Hippocampal formation (tissue), 2 donors: ENCODE measurements at places on chromosomes 5 and 9.

GRCh38 chr9:2816476-2817141 is 27.3 kb downstream of the PUM3 start:
- no peak for DNase-seq

DNA sequence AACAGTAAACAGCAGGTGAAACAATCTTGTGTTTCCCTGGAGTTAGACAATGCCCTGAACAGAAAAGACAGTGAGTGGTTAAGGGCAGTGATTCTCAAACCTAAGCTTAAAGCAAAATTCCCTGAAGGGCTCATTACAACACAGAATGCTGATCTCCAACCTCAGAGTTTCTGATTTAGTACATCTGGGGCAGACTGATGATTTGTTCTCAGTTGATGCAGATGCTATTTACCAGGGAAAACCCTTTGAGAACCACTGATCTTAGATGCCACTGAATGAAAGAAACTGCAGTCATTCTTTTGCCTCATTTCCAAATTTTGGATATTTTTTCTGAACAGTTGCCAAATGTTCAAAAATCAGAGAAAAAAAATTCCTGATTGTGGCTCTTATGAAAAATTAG is 18.7 kb upstream of the ADAM19 start:
- no peak for DNase-seq

- DNase-seq, result no peak
These were observed 29.2 kb downstream of the IZUMO3 start for GRCh38 chr9:24516463-24516862.

DNA sequence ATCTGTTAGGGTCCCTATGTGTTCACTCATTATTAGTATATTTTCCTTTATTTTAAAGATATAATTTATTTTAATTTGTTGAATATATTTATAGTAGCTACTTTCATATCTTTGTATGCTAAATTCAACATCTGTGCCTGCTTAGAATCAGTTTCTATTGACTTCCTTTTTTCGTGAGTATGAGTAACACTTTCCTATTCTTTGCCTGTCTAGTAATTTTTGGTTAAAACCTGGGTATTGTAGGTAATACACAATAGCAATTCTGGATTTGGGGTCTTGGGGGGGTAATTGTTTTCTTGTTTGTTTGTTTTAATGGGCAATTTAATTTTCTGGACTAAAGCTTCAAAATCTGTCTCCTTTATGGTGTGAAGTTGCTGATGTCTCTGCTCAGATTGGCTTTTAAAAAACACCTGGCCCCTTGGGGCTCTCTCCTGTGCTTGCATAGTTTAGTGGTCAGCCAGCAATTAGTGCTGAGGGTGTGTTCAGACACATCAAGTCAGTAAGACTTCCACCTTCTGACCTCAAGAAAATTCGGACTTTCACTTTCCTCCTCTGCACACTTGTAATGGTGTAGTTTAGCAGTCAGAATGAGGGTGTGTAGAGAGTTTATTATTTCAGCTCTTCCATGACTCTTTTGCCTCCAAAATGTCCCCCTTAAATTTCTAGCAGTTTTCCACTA is 124.4 kb upstream of the MAP1B start:
- DNase-seq, result no peak

- no peak for DNase-seq
These were observed 191.1 kb upstream of the PIK3R1 start for GRCh38 chr5:68024426-68024825.

DNA sequence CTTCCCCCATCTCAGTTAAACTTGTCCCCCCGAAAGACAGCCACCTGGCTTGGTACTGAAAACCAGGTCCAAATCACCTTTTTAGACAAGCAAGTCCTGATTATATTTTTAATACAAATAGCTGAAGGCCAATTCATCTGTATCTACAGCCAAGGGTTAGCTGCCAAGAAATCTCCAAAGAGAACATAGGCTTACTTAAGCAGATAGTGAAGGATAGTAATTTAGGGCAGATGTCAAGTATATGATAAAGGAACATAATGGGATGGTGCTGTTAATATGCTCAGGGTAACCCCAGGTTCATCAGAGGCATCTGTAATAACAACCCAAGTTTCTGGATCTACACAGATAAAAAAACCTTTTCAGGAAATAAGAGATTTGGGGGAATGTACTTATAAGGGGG is 133.0 kb downstream of the EBF1 start:
- DNase-seq, result no peak

- peak; percentile 73 for DNase-seq
These were observed 20.8 kb downstream of the CAVIN4 start for GRCh38 chr9:100598641-100599145.

DNA sequence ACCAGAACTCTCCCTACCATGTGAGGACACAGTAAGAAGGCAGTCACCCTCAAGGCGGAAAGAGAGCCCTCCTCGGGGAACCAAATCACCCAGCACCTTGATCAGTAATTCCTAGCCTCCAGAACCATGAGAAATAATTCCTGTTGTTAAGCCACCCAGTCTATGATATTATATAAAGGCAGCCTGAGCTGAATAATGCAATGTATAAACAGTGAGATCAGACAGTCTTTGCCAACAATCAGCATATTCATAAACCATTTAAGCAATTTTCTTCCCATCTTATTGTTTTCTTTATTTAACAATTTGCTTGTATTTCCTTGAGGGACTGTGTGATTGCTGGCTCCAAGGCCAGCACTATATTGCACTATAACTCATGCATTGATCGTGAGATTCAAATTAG is 144.4 kb upstream of the DAPK1 start:
- no peak for DNase-seq

DNA sequence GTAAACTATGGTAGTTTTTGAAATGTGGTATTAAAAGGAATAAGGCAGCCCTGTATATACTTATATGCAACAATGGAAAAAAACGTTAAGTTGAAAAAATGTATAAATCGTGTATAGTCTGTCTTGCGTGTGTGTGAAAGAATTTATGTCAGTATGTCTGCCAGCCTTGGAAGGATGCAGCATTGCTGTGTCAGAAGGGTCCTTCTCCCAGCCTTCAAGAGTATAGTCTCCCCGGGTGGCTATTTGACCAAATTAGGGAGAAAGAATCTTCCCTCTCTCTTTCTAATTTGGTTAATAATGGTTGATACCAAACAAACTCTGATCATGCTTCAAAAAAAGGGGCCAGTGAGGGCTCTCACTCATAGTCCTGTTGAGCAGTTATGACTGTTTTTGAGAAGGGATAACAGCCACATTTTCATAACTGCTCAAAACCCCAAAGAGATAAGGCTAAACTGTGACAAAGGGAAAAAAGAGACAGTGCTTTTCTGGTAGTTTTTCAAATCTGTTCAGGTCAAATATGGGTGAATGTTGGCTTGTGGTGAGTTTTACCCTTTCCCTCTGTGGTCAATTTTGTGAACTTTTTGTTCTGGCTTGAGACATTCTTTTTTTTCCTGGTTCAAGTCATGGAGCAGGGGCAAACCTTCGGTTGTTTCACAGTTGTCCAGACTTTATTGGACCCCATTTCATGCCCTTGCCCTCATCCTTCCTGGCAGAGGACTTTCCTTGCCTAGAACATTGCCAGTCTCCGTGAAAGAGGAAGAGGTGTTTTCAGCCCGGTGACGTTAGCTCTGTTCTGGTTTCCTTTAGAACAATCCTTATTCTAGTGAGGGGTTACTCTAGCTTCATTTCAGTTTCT is 21.0 kb downstream of the SNX30 start:
- no peak for DNase-seq

DNA sequence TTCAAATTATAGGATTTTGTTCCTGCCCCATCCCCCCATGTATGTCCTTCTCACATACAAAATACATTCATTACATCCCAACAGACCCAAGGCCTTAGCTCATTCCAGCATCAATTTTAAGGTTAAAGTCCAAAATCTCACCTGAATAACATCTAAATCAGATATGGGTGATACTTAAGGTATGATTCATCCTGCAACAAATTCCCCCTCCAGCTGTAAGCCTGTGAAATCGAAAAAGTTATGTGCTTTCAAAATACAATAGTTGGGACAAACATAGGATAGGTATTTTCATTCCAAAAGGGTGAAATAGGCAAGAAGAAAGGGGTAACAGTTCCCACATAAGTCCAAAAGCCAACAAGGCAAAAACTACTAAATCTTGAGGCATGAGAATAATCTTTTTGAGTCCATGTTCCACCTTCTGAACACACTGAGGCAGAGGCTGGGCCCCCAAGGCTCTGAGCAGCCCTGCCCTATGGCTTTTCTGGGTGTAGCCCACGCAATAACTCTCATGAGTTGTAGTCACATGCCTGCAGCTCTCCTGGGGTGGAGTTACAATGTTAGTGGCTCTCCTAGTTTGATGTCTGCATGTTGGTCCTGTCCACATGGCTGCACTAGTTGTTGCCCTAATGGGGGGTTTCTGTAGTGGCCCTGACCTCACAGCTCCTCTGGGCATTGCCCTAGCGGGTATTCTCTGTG is 243.9 kb upstream of the SMARCA2 start:
- no peak for DNase-seq

GRCh38 chr5:8500426-8500825 is 631.5 kb downstream of the MTRR start:
- DNase-seq, result no peak

DNA sequence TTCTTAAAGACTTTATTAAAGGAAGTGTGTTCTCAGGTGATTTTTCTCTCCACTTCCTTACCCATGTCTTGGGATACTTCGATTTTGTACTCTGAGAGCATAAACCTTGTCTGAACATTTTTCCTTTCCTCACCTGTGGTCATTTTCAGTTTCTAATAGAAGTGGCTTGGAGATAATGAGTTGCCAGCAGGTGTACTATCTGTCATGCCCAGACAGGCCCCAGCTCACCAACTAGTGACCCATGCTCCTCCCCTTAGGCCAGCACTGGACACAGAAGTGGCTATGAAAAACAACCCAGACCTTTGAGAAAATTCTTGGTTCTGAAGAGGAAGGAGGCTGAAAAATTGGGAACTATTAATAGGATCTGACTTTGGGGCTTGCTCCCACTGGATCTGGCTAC is 49.2 kb upstream of the SMIM32 start:
- no peak for DNase-seq

DNA sequence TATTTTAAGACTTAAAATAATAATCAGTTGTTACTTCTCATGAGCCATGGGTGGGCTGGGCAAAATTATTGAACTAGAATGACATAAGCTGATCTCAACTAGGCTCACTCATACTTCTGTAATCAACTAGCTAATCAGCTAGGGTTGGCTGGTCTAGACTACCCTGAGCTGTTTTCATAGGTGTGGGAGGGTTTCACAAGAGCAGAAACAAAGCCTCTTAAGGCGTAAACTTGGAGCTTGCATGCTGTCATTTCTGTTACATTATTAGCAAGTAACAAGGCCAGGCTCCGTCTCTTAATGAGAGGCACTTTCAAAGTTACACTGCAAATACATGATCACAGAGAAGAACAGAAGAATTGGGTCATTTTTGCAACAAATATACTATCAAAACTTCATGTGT is 57.2 kb upstream of the GHR start:
- DNase-seq, result no peak

DNA sequence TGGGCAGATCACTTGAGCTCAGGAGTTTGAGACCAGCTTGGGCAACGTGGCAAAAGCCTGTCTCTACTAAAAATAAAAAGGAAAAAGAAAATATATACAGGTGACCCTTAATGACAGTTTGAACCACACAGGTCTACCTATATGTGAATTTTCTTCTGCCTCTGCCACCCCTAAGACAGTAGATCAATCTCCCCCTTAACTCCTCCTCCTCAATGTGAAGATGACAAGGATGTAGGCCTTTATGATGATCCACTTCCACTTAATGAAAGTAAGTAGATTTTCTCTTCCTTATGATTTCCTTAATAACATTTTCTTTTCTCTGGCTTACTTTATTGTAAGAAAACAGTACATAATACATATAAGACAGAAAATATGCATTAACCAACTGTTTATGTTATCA is 3.4 kb downstream of the AKNA start:
- no peak for DNase-seq

DNA sequence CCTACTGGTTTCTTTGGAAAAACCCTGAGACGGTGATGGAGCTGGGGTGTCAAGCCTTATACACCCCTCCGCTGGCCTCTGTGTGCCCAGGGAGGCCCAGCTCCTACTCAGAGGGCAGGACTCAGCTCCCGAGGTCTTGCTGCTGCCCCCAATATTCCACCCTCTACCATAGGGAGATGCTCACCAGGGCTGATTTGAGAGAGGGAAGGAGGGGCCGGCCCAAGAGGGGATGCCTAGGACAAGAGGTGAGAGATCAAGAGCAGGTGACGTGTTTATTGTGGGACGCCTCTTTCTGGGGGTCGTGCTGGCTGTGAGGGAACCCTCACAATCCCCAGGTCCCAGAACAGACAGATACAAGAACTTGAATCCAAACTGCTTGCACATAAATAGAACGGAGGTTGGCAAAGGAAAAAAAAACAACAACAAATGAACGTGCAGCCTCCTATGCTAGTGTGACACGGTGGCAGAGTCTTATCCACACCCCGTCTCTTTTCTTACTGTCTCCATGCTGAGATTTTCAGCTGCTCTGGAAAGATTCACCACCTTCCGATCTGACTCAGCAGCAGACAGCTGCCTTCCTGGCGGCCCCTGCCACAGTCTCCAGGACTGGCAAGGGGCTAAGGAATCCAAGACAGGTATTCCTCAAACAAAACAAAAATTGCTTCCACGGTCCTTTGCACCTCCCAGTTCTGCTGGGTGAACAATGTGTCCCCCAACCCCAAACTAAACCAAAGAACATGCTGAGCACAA is 22.3 kb downstream of the FABP6 start:
- no peak for DNase-seq

GRCh38 chr9:90112788-90113187 is 508.0 kb downstream of the GADD45G start:
- no peak for DNase-seq

DNA sequence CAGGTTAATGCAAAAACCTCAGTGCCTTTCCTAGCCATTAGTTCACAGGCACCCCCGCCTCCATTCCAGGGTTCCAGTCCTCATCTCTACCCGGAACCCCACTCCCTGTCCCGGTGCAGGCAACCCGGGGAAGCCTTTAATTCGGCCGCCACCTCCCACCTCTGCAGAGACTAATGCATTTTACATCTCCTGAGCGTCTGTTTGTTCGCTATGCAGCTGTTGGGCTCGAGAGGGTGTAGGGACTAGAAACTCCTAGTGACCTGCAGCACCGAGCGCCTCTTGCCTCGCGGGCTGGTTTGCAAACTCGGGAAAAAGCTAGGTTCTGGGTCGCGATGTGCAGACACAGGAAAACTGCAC is 3.6 kb downstream of the GDNF start:
- no peak for DNase-seq

GRCh38 chr5:119250946-119251901 is 104.6 kb upstream of the TNFAIP8 start:
- no peak for DNase-seq

DNA sequence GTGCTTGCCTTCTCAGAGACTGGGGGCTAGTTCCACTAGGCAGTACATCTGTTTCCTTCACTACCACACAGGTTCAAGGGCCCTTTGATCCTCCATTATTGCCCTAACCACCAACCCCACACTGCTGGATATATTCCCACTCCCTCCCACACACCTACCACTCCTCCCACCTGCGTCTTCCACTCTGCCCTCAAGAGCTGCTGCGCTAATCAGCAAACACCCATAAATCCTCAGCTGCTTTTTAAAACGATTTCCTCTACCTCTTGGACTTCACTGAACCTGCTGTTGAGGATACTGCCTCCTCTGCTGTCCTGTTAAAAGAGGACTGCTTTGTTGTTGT is 120.9 kb downstream of the MAPKAP1 start:
- DNase-seq, result no peak
